WERI-Rb-1 (cell line): ENCODE measurements at places on chromosomes 6 and 20.
A peak's percentile ranks its signal among the peaks of the same experiment; 100 is the strongest.

DNA sequence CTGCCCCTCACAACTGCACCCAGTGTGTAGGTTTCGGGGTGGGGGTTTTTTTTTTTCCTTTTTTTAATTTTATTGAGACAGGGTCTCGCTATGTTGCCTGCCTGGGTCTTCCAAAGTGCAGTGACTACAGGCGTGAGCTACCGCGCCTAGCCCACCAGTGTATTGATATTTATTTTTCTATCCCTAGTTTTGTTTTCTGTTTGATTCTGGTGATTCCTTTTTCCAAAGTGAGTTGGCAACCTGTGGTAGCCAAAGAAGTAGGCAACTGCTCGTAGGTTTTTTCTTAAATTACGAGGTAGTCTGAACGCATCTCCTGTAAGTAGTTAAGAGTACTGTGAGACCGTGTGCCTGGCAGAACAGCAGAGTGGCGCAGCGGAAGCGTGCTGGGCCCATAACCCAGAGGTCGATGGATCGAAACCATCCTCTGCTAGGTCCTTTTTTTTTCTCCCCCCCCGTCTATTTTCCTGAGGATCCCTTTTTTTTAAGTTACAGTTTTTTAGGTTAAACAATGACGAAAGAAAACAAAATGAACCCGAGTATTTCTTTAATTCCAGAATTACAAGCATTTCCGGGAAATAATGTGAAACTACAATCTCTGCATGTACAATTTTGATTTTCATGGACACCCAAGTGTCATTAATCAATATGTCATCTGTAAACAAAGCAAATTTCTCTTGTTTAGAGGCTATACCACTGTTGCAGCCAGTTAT, 78.7 kb upstream of the BTN3A2 start:
- peak; percentile 55 for DNase-seq

DNA sequence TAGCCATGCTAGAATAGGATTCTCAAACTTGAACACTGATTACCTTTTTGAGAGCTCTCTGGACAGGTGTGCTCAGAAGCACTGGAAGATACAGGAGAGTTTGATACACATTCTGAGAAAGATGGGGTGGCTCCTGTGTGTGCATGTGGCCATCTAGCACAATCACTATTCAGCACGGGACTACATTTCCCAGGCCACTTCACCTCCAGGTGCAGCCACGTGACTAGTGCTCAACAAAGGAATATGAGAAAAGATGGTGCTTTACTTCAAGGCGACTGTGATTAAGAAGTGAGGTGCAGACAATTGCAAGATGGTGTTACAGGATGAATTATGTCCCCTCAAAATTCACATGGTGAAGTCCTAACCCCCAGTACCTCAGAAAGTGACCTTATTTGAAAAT, 103.8 kb downstream of the BACH2 start:
- no peak for DNase-seq

- DNase-seq: no peak
These were observed 46.7 kb downstream of the RNF217 start for GRCh38 chr6:125008957-125009356.

DNA sequence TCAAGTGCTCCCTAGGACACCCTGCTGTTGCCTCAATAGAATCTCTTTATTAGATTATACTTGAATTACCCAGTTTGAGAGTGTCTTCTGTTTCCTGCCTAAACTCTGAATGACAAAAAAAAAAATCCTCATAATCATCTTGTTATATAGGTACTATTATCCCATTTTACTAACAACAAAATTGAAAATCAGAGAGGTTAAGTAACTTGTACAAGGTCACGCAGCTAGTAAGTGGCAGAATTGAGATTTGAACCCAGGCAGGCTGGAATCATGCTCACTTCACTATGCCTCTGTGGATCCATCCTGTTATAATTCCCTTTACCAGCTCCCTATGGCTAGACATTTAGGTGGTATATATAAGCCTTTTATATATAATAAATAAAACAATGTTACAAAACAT, 36.6 kb upstream of the UBR2 start:
- no peak for DNase-seq

DNA sequence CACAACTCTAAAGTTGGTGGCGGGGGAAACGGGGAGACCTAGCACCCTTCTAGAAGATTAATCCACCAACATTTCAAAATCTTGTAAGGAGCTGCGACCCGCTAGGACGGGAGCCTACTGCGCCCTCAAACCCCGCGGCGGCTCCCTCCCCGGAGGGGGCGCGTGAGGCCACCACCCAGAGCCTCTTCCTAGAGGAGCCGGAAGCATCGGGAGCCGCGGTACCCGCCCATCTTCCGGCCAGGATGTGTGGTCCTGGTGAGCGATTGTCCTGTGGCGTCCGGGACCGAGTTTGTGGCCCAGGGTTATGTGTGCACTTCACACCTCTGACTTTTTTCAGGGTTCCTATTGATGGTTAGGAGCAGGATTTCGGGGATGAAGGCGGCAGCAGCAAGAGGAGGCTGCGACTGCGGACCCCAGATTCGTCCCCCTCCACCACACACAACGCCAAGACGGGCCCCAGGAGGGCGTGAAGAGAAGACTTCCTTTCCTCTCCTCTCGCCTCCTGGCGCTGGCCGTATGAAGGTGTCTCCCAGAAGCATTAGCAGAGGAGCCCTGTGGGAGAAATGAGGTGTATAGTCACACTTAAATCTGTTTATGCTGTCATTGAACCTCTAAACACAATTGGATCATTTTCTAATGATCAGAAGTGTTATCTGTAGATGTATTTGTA, 10.7 kb downstream of the ZNF165 start:
- peak; percentile 84 for DNase-seq

DNA sequence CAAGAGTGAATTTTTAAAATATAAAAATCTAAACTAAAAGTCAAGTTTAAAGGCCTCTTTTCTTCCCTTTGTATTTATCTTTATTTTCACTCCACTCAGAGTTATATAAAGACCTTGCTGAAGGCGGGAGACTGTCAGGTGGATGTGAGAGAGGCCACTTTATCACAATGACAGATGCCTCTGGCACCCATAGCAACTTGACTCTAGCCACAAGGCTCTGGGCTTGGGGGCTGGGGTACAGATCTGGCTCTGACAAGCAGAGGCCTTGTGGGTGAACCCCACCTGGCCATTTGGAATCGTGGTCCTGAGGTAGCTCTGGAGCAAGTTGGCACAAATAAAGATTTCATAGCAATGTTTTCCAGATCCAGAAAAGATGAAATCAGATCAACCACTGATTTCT, 417.2 kb downstream of the RFPL4B start:
- no peak for DNase-seq

DNA sequence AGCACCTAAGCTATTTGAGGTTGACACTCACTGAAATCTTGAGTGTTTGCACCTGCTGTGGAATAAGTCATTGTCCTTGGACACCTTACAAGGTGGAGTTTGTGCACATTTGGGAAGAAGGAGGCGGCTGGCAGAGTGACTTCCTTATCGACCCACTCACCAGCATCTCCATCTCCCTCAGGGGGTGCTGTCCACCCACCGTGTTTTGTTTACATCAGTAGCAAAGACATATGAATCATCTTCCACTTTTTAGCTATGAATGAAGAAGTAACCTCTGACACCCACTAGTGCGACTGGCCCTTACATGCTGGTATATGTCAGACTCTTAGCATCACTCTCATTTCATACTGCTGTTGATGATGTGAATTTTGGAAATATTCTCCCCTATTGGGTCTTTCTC, 119.5 kb upstream of the SGK1 start:
- no peak for DNase-seq

DNA sequence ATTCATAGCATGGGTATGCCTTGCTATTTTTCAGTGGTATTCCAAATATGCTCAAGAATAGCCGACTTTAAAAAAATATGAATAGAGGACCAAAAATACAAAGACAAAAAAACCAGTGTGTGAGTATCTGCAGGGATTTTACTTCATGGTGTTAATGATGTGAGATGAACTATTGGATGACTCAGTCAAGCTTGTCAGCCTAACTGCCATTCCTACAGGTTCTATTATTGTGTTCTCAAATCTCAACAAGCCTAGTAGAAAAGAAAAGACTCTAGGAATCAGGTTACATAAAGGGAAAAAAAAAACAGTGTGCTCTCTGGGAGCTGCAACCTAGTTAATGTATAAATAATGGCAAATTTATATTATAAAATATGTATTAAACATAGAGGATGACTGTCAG, 588.4 kb upstream of the BTBD3 start:
- DNase-seq: no peak

- DNase-seq: peak; percentile 27
These were observed 757 bp upstream of the SAMD3 start for GRCh38 chr6:130223508-130223907.

DNA sequence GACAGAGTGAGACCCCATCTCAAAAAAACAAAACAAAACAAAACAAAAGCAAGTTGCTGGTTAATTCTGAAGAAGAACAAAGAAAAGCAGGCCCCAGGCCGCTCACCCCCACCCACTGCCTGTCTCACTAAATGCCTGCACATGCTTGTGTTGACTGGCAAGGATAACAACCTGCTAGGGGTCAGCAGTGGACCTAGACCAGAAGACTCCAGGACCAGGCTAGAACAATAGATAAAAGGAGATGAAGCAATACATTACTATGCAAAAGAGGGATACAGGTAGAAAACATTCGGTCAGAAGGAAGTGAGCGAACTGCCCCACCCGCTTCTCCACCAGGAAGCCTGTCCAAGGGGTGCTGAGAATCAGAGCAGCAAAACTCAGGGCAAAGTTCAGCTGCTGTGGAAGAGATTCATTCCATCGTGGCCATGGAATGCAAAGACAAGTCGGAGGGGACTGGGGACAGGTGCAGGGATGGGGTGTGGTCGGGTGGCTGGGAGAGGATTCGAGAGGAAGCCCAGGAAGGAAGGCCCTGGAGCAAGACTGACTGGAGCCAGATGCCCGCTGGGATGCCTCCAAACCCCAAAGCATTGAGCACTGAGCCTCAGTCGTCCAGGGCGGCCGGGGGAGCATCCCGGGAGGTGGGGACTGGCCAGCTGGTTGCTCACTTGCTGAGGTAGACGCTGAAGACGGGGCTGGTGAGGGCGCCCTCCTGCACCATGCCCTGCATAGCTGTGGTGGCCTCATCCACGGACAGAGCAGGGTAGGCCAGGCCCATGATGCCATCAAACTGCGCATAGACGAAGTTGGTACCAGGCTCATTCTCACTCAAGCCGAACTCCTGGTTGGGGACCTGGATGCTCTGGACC, 5.3 kb downstream of the PGC start:
- no peak for DNase-seq

GRCh38 chr20:22462975-22463914, 121.1 kb downstream of the FOXA2 start:
- DNase-seq: no peak

GRCh38 chr6:116514111-116514510, 2.7 kb downstream of the CALHM5 start:
- DNase-seq: no peak

GRCh38 chr6:5481750-5482149, 220.4 kb downstream of the FARS2 start:
- DNase-seq: no peak

GRCh38 chr6:93376026-93376540, 43.3 kb downstream of the EPHA7 start:
- no peak for DNase-seq

DNA sequence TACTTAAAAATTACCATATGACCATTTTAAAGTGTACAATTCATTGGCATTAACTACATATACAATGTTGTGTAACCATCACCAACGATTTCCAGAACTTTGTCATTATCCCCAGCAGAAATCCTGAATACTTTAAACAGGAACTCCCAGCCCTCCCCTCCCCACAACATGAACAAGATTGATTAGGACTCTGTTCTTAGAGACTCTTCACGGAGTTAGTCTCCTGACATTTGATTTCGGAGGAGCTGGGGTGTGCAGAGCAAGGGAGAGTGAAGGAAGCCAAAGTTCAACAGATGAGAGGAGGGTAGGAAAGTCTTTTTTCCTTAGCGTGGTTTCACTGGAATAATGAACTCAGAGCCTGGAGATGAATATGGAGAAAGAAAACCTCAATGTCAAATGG, 17.2 kb upstream of the QKI start:
- no peak for DNase-seq

GRCh38 chr6:156618600-156619205, 158.5 kb upstream of the ARID1B start:
- peak; percentile 47 for DNase-seq

GRCh38 chr20:1185790-1186334, 1.1 kb upstream of the TMEM74B start:
- DNase-seq: peak; percentile 73

DNA sequence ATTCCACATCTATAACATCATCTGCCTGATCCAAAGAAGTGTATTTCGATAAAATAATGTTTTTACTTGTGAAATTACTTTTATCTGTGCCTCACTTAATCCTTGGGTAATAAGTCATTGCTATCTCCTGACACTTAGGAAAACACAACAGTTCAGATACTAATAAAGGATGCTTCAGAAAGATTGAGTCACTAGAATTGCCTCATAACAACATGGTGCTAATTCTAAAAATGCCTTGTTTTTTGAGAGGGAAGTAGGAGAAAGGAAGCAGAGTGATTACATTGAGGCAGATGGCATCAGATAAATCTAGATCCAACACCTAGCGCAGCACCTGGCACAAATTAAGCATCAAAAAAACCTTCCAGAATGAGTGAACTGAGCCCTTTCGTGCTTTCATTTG, 69.0 kb downstream of the NCOA7 start:
- no peak for DNase-seq

- no peak for DNase-seq
These were observed 126.6 kb upstream of the NAA20 start for GRCh38 chr20:19890445-19891051.

GRCh38 chr6:22657352-22657980, 88.1 kb downstream of the HDGFL1 start:
- no peak for DNase-seq

- DNase-seq: no peak
These were observed 252.4 kb upstream of the IRAK1BP1 start for GRCh38 chr6:78614961-78615360.
